ENCODE measurements at places on chromosomes 2 and 18.
A peak's percentile ranks its signal among the peaks of the same experiment; 100 is the strongest.

- DNase-seq, result no peak
These were observed 140.5 kb downstream of the TPO start for GRCh38 chr2:1553671-1554295.

GRCh38 chr2:129923265-129924091, 56.0 kb upstream of the RAB6C start:
- no peak for DNase-seq

DNA sequence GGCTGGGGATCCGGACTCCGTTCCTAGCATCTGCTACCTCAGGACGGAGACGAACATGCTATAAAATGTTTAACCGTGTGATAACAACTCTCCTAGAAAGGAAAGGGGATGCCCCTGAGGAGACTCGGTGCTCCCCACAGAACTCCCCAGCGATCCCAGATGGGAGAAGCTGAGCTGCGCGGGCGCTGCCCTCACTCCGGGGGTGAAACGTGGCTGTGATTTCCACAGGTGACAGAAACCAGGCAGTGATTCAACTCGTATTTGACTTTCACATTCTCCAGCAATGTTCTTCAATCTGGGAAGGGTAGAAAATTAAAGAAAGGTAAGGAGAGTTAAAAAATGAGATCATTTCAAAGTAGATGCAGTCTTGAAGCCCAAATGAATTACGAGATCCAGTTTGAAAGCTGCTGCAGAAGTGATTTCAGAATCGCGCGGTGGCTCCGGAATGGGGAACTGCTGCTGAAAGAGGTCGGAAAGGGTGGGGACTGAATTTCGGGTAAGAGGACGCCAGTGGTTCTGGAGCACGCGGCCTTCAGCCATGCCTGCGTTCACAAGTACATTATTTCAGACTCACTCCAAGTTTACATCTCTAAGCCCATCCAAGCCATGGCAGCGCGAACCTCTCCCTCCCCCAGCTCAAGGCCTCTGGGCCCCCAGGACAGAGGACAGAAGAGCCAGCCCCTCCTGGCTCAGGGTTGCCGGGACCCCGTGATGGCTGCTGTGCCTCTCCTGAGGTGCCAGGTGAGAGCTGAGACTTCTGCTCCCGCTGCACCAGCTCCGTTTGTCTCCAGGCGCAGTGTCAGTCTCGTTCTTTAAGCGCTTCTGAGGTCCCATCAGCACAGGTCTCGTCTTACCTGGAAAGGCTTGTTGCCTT, 39.5 kb downstream of the ADNP2 start:
- DNase-seq, result no peak

GRCh38 chr2:113894156-113894743, 4.4 kb downstream of the ACTR3 start:
- no peak for DNase-seq

DNA sequence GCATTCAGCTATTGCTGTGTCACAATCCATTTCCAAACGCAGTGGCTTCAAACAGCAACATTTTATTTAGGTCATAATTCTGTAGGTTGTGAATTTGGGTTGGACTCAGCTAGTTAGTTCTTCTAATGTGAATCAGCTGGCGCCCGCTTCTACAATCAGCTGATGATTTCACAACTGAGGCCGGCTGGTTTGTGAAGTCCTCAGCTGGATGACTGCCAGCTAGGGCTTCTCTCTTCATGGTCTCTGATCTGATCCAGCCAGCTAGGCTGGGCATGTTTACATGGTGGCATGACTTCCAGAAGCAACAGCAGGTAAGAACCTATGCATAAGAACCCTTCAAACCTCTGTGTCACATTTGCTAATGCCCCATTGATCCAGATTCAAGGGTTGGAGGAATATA, 172.0 kb downstream of the SLC4A10 start:
- no peak for DNase-seq

DNA sequence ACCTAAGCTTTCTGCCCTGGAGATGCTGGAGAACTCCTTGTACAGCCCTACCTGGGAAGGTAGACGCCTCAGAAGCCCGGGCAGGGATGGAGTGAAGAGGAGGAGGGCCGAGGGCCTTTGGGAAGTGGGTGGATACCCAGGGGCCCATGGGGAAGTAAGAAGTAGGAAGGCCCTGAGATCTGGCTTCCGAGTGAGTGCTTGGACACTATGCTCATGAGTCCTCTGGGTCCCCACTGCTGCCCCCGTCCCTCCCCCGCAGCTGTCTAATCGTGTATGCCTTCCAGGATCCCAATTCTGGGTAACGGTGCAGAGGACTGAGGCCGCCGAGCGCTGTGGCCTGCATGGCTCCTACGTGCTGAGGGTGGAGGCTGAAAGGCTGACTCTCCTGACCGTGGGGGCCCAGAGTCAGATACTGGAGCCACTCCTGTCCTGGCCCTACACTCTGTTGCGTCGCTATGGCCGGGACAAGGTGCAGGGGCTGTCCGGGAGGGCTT, 1.1 kb downstream of the DOK1 start:
- no peak for DNase-seq

GRCh38 chr2:45964223-45964841, 312.9 kb downstream of the PRKCE start:
- DNase-seq, result peak; percentile 74

- DNase-seq, result no peak
These were observed 108.8 kb upstream of the SLC1A4 start for GRCh38 chr2:64880193-64880951.

DNA sequence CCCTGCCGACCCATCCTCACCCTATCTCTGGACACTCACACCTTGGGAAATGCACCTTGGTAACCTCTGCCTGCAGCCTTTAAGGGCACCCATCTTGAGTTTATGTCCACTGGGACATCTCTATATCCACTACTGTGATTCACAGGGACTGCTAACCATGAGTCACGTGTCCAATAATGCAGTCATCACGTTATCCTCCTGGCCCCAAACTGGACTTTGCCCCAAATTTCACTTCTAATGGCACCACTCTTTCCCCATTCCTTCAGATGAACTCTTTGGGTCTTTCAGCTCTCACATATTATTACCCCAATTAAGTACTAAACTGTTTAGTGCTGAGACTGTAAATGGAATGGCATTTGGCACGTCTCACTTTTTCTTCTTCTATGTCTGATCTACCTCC, 71.2 kb upstream of the TMEM200C start:
- no peak for DNase-seq

DNA sequence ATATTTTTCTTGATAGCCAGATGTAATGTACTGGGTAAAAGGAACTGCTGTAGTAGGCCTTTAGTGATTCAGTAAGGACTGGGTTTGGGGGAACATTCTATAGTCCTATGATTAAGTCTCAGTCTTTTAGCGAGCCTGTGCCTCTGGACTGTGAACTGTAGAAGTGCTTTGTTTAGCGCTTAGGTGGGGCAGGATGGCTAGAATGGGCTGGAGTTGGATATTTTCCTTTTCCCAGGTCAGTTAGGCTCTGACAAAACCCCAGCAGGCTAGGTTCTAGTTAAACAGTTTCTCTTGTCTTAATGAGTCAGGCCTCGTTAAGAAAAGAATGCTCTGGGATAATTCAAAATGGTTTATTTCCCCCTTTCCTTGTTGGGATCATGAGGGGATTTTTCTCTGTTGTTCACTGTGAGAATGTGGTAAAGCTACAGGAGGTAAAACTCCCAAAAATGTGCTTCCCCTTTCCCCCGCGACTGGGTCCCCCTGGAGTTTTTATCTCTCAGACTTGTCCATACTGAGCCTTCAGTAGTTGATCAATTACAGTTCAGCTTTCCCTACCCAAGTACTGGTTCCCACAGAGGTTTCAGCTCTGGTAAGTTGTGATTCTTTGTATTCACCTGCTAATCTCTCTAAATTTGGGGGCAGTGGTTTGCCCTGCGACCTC, 31.5 kb downstream of the EHBP1 start:
- no peak for DNase-seq

- no peak for DNase-seq
These were observed 20.4 kb downstream of the PKP4 start for GRCh38 chr2:158477202-158477601.

DNA sequence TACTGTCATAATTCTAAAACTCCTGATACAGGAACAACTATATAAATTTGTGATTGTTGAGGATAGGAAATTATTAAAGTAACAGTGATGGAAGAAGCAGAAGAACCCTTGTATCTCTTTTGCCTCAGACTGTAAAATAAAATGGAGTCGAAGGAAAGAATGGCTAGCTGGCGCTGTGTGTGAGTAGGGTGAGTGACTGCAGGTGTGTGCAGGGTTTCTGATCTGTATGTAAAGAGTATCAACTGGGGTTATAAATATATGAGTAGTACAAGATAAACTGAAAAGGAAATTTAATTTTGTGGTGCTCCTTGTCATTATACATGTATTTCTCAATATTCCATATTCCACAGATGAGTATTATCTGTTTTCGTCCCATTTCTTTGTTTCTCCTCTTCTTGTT, 15.2 kb downstream of the POLI start:
- no peak for DNase-seq

GRCh38 chr2:13905831-13906230, 726.7 kb upstream of the LRATD1 start:
- DNase-seq, result no peak

- DNase-seq, result no peak
These were observed 9.0 kb downstream of the PTPRM start for GRCh38 chr18:7576077-7576476.

Data from NCI-H2081 treated with DMSO at 0.1 percent for 48 hours (cell line).